ENCODE measurements at places on chromosomes 13 and 19. TPM values are rescaled to one million over a fixed set of nuclear protein-coding genes. Genes with fewer than 3 reads are reported as not detected.

GRCh38 chr13:39318161-39318560 lies 279.9 kb downstream of the NHLRC3 start:
- DNase-seq, result no peak

DNA sequence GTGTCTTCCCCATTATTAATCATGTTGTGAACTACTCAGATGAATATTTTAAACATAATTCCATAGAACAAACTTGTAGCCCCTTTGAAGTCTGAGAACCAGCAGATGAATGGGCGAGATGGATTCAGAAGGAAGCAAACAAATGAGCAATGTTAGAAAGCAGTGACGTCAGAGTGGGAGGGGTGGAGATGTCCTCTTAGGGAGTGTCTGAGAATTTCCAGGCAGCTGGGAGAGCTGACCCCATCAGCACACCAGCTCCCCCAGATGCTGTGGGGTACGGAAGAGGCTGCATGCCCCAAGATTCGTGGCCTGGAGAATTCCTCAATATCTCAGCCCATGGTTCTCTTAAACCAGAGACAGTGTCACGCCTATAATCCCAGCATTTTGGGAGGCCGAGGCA lies 68.6 kb downstream of the DPF1 start:
- DNase-seq, result no peak

- DNase-seq, result no peak
Observed at GRCh38 chr19:41323023-41323422, 13.1 kb downstream of the CCDC97 start.

MBD3L3 gene
- not detected for polyA plus RNA-seq
